ENCODE measurements at places on chromosomes 2 and 18.
A peak's percentile ranks its signal among the peaks of the same experiment; 100 is the strongest.

GRCh38 chr2:46351098-46351749 lies 54.0 kb downstream of the EPAS1 start:
- DNase-seq, result no peak

DNA sequence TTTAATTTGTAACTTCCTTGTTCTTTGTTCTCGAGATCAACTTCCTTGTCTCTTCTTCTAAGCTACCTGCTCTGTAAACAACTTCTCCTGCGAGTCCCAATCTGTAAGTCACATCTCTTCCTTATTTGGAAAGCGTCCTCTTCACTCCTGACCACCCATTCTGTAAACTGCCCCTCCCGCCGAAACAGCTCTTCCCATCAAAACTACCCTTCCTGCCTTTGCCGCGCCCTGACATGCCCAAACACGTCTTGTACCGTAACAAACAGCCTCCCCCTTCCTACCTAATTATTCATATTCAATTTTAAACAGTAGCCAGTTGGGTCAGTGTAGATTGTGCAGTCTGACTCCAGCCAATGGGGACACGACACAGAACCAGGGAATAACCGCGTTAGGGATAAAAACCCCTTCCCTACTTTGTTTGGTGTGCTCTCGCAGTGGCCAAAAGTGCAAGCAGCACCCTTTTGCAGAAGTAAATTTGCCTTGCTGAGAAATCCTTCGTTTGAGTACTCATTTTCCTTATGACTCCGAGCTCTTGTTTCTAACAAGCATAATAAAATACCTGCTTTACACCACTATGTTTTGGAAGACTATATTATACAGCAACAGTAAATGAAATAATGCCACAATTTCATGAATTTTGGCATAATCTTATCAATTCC lies 39.8 kb downstream of the PIAS2 start:
- no peak for DNase-seq

DNA sequence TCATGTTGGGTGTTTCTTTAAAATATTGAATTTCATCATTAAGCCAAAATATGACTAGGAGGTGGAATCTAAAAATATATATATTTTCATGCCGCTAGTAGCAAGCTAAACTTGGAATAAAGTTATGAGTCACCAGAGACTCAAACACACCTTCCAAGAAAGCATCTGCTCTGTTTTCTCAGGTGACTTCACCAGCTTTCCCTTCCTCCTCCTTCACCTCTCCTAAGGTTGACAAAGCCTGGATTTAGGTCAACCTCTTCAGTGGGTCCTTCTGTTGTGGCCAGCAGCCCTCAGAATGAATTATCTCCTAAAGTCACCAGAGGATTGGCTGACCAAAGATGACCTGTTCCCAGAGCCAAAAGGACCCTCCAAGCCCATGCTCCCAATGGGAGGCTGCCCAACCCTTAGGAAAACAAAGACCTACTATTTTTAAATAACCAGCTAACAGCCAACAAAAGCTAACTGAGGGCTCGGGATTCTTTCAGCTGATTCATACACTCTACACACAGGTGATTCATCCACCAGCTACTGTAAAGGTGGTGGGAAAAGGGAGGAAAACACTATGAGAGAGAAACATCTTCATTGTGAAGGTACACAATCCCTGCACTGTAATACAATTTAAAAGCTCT lies 113.9 kb downstream of the MYO5B start:
- no peak for DNase-seq

- no peak for DNase-seq
Measured at GRCh38 chr18:8685914-8686216, 19.5 kb upstream of the MTCL1 start.

DNA sequence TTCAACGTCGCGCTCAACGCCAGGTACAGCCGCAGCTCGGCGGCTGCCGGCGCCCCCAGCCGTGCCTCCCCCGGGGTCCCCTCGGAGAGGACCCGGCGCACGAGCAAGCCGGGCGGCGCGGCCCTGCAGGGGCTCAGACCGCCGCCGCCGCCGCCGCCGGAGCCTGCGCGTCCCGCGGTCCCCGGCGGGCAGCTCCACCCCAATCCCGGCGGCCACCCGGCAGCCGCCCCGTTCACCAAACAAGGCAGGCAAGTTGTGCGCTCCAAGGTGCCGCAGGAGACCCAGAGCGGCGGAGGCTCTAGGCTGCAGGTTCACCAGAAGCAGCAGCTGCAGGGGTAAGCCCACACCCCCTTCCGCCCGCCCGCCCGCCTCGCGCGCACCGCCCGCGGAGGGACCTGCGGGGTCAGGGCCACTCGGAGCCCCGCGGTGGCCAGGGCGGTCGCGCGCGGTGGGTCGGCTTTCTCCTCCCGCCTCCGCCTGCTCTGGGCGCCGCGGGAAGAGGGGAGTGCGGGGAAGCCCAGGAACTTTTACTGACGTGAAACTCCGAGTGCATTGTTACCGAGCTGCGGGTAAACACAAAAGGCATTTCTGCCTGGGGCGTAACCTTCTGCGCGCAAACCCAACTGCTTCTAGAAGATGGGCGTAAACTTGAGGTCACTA lies 861 bp downstream of the LTBP1 start:
- DNase-seq, result peak; percentile 26

GRCh38 chr2:88606371-88607030 lies 20.8 kb downstream of the EIF2AK3 start:
- DNase-seq, result no peak

- no peak for DNase-seq
Measured at GRCh38 chr2:100882645-100883613, 63.0 kb downstream of the NPAS2 start.

GRCh38 chr18:9709304-9709877 lies 1.3 kb downstream of the RAB31 start:
- DNase-seq, result peak; percentile 42

DNA sequence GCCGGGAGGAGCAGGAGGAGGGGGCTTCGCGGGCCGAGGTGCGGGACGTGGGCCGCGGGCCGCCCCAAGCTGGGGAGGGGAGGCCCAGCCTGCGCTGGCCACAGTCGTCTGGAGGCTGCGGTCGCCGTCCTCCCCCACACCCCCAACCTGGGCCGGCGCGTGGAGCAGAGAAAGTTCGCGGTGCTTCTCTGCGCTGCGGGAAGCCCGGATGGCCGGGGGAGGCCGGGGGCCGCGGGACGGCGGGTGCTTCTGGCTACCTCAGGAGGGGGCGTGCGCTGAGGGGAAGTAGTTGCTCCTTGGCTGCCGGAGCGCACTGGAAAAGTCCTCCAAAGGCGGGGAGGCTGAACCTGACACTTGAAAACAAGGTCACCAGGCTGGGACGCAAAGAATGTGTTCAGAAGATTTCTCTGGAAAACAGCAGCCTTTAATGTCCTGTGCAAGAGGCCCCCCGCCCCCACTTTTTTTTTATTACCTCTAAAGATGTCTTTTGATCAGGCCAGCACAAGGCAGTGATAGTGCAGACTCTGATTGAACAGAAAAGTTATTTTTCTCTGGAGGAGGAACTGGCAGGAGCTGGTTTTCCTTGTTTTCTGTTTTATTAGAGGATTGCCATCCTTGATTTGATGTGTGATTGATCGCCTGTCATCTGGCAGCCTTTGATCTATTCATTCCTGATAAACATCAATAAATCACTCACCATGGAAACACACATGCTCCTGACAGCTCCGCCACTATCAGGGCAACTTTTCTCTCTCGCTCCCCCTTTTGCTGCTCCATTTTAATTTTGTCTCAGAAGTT lies 1.6 kb downstream of the TSHZ1 start:
- DNase-seq, result no peak

DNA sequence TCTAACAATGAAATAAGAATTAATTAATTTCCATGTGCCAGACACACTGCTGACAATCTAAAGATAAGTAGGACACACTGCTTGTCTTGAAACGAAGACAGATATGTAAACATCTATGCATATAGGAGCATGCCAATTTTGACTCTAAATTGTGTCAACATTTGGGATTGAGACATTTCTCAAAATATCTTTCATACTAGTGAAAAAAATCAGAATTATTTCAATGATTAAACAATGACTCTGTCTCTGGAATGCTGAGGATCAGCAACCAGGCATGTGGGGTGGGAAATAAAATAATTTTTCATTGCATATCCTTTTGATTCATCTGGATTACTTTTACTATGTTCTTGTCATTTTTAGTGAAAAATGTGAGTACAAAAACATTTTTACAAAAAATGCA lies 262.6 kb upstream of the SYT4 start:
- no peak for DNase-seq

GRCh38 chr2:238695538-238695937 lies 152.3 kb upstream of the TWIST2 start:
- no peak for DNase-seq

- no peak for DNase-seq
Measured at GRCh38 chr2:21452678-21453077, 328.9 kb downstream of the TDRD15 start.

GRCh38 chr18:8322486-8322885 lies 286.8 kb upstream of the RAB12 start:
- DNase-seq, result no peak

DNA sequence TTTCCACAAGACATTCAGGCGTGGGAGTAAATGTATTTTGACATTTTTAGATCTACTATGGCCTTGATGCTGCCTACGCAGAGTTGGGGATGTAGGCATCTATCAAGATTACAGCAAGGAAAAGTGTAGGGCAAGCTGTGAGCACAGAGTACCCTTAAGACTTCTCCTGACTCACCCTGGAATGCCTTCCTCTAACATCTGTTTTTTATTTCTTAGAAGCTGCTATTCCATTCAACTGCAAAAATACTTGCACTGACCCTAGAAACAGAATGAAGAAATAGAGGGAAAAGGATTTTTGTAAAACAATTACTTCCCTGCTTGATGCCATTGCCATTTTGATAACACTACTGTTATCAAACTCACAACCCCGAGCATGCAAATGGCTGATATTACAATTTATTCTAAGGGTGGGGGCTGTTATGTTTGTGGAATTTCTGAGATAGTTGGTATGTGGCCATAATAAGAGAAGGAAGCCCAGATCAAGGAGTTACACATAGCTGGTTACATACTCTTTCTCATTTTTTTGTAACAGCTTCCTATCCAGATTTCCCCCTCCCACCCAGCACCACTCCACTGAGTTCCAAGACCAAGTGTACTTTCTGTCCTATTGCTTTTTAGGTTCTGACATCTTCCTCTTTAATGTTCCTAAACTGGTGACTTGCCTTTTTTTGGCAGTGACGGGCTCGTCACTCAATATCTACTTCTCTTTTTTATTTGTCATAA lies 6.0 kb upstream of the ROCK1 start:
- DNase-seq, result peak; percentile 73

DNA sequence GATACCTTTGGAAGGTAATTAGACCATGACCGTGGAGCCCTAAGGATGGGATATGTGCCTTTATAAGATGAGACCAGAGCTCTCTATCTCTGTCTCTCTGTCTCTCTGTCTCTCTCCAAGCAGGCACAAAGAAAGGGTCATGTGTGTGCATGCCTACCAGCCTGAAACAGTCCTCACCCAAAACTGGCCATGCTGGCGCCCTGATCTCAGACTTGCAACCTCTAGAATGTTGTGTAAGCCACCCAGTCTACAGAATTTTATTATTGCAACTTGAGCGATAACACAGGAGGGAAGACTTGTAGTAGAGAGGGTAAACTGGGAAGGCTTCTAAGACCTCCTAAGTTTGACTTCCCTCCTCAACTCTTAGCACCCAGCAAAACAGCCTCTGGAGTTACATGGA lies 124.1 kb upstream of the SERTAD2 start:
- DNase-seq, result no peak

DNA sequence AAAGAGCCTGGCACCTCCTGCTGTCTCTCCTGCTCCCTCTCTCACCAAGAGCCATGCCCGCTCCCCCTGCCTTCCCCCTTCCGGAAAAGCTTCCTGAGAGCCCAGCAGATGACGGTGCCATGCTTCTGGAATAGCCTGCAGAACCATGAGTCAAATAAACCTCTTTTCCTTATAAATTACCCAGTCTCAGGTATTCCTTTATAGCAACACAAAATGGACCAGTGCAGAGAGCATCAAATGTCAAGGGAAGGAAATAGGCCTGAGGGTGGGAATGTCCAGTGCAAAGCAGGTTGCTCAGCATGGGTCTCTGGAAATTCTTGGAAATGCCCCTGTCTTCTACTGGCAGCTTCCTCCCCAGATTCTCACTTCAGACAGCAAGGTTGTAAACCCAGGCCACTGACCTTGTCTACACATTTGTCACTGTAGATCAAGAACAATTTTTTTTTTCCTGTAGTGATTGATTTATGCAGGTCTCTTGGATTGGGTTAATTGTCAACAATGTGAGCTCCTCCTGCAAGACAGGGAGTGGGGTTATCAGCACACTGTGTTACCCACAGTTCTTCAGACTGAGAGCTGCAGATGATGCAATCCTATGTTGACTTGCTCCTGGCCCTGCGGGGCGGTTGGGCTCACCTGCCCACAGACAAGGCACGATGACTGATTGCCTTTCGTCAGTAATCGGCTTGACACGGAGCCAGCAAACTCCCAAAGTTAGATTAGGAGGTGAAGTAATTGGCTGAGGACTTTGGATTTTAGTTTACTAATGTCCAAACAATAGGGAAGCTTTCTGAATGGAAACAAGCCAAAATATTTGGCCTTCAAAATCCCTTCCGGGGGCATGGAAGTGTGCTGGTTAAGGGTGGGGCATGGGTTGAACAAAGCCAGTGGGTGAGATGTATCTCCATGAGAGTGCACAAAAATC lies 5.4 kb upstream of the BOD1L2 start:
- DNase-seq, result no peak

DNA sequence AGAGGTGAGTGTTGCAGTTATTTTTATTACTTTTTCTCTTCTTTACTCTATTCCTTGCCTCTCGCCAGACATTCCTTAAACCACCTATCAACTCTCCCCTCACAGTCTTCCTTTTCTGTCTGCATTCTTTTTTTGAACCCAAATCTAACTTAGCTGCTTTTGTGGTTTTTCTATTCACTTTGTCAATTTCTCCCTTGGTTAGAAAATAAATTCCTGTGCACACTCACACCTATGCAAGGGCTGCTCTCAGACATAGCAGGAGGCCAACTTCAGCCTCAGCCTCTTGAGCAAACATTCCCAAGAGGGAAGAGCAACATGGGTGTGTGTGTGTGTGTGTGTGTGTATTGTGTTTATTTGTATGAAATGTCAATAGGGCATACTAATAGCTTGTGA lies 808.6 kb downstream of the RNF144A start:
- no peak for DNase-seq

- DNase-seq, result no peak
Measured at GRCh38 chr2:136651456-136652010, 113.8 kb upstream of the THSD7B start.

DNA sequence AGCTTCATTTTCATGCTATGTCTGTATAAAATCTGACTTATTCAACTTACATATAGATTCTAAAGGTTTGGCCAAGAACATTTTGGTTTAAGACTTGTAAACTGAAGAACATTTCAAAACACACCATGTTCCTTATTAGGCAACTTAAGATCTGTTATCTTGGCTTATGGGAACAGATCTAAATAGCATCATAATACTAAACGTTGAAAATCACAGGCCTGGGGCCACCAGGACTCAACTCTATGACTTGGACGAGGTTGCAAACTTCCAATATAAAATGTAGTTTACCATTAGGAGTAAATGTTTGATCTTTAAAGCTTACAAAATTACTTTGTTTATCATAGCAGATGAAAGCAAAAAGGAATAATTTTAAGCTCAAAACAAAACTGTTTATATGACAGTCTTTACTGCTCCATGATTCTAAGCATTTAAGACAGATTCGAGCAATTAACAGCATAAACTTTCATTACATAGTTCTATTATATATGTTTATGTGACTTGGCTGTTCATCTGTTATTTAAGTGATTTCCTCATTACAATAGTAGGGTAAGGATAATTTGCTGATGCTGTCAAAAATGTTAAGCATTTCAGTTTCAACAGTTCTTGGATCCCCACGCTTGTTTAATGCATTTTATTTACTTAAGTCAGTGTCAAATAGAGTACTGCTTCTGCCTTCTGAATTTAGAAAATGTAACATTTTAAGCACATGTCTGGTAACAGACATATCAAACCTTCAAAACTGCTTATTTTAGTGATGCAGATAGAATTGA lies 8.3 kb downstream of the TCF4 start:
- no peak for DNase-seq
